ENCODE measurements at places on chromosomes 7 and 10. TPM values are rescaled to one million over a fixed set of nuclear protein-coding genes. Genes with fewer than 3 reads are reported as not detected.

DNA sequence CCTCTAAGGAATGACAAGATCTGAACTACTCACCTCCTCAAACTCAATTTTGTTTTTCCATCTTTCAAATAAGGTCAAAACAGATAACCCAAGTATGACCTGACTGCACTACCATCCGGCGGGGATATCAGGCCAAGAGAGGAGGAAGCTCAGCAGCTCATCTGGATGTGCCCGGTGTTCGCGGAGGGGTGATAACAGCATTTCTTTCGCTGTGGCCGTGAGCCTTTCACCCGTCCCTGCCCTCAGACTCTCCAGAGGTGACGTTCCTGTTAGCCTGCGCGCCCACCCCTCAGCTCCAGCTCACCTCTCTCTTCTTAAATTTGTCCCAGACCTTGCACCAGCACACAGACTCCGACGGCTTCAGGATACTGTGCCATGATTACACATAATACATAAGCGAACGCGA lies 526 bp downstream of the ZNF248 start:
- peak; percentile 46 for DNase-seq

DNA sequence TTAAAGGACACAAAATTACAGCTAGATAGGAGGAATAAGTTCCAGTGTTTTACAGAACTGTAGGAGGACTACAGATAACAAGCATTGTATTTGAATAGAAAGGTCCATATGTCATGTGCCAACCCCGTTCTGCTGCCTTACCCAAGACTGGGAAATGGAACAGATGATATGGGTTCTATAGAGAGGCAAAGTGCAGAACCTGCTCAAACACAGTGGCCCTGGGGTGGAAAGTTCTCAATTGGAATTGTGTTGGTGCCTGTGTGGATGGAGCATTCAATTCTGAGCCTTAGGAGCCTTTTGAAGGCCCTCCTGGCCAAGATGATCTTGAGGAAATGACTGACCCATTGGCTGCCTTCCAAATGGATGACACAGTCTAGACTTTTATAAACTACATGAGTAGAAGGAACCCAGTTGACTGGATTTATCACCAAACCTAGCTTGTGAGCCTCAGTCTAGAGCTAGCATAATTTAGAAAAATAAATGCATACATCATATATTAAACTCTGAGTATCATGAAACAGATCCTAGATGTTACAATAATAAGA lies 4.1 kb upstream of the PRSS1 start:
- DNase-seq, result peak; percentile 14

DNA sequence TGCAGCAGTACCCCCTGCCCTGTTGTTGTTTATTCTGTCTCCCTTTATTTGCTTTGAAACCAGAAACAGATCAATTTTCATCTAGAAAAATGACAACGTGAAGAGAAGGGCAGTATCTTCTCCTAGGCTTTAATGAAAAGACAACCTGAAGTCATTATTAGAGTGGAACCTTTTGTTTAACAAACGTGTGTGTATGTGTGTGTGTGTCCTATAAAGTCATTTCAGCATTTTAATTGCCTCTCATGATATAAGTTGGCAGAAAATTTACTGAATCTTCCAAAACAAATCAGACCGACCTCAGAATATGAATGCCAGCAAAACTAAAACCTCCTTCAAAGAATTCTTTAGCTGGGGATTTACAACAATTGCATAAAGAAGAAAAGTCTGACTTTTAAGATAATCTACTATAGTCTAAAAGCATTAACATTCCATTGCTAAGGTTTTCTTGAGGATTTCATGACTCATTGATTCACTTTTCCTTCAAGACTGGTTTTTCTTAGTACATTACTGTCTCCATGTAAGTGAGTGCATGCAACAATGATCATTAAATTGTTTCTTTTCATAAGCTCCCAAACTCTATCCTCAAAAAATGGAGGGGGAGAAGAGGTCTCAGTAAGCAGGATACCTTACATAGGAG lies 3.2 kb downstream of the GLI3 start:
- no peak for DNase-seq

DNA sequence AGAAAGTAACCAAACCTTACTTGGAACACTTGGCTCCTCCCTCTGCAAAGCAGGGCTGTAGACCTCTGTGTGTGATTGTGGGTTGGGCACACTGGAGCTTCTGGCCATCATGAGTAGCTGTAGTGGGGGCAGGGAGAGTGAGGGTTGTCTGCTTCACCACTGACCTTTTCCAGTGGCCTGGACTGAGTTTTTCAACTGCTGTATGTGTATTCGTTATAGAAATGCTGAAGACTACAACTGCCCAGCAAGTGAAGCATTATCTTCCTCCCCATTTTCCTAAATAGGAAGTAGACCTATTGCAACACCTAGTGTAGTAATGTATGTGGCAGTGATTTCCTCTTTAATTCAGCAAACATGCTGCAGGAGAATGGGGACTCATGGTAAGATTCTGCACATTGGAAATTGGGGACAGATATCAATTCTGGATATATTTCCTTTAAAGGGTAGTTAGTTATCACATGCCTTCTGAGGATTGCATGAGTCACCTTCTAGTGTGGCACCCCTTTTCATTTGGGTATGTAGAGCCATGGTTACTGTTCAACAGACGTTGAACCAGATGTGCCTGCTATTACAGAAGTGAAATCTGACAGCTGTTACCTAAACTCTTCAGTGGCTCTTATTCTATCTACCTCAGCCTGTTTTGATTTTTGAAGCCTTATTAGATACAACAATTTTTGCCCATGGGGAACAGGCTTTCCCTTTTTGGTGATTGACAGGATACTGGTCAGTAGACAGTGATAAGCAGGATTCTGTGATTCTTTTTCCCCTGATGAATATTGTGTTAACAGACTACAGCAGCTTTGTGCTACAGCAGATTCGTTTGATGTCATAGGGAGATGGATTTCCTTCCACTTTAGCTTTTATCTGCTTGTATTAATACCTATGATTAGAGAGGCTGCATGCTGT lies 130.9 kb downstream of the SND1 start:
- no peak for DNase-seq

DNA sequence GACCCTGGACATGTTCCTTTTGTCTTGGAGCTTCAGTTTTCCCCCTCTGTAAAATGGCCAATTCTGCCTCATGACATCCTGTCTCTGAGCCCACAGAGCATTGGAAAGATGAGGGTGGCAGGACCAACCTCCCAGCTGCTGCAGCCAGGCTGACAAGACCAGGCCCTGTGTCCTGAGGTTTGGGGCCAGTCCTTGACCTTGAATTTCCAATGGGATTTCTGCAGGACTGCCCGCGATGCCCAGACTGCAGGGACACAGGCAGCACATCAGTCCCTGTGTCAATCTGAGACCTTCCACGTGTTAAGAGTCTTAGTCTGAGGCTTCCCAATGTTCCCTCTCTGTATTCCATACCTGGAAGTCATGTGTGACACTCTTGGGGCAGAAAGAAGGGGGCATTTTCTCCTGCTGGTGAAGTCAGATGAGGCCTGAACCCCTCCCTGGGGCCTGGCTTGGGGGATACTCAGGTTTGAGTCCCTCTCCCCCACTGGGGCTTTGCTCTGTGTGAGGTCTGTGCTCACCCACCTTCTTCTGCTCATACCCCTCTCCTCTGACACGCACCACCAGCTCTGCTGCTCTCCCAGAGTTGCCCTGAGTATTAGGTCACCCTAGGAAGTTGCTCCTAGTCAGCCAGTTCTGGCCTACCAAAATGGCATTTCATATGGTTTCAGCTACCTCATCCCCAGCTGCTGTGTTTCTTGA lies 79.2 kb downstream of the ADCY1 start:
- DNase-seq, result no peak

DNA sequence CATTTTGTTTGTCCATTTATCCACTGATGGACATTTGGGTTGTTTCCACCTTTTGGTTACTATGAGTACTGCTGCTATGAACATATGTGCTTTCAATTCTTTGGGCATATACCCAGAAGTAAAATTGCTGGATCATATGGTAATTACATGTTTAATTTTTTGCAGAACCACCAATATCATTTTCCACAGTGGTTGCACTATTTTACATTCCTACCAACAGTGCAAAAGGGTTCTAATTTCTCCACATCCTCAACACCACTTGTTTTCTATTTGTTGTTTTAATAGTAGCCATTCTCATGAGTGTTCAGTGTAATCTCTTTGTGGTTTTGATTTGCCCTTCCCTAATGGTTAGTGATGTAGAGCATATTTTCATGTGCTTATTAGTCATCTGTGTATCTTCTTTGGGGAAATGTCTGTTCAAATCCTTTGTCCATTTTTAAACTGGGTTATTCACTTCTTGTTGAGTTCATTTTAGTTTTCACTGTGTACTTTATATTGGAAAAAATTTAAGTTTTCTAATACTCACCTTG lies 101.9 kb downstream of the HIBADH start:
- DNase-seq, result no peak

GRCh38 chr7:116332766-116333165 lies 122.4 kb downstream of the TES start:
- no peak for DNase-seq

DNA sequence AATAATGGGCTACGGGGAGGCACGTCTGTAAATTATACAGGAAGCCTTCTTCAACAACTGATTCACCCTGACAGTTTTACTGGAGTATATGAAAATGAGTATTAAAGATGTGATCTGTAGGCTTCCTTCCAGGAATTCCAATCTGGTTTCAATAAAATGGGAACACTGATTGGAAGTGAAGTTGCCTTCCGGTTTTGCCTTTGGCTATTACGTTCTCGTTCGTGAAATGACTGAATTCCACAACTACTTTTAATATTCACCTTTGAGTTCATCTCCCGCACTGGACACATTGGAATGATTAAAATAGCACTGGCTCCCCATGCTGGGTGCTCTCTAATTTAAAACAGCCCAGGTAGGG lies 350.1 kb upstream of the MKI67 start:
- DNase-seq, result no peak

- no peak for DNase-seq
Measured at GRCh38 chr7:88363249-88363648, 56.6 kb upstream of the STEAP4 start.

DNA sequence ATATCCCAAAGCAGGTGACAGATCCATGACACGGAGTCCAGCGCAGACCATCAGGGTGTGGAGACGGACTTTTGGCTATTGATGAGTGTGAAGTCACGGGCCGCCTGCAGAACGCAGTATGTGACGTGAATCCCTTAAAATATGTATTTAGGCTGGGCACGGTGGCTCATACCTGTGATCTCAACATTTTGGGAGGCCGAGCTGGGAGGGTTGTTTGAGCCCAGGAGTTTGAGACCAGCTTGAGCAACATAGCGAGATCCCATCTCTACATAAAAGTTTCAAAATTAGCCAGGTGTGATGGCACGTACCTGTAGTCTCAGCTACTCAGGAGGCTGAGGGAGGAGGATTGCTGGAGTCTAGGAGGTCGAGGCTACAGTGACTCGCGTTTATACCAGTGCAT lies 1.9 kb upstream of the AMZ1 start:
- no peak for DNase-seq

DNA sequence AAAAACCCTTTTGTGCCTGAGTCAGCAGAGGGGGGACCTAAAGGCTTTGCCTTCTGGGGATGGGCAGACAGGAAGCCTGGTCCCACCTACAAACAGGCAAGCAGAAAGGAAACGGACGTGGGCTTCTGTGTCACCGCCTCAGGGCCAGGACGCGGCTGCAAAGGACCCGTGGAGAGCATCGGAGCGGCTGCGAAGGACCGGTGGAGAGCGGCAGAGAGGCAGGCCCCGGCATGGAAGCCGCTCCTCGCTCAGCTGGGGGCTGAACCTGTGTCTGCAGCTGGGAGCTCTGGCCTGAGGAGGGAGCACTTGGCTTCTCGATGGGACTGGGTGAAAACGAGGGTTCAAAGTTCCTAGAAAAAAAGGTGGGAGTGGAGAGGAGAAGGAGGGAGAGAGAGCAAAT lies 125.4 kb upstream of the PPP2R2D start:
- DNase-seq, result no peak

- no peak for DNase-seq
Measured at GRCh38 chr10:30709229-30709628, 79.7 kb upstream of the LYZL2 start.

- no peak for DNase-seq
Measured at GRCh38 chr10:128058750-128059134, 67.5 kb downstream of the MKI67 start.

- no peak for DNase-seq
Measured at GRCh38 chr10:99788598-99789256, 6.3 kb downstream of the ABCC2 start.

DNA sequence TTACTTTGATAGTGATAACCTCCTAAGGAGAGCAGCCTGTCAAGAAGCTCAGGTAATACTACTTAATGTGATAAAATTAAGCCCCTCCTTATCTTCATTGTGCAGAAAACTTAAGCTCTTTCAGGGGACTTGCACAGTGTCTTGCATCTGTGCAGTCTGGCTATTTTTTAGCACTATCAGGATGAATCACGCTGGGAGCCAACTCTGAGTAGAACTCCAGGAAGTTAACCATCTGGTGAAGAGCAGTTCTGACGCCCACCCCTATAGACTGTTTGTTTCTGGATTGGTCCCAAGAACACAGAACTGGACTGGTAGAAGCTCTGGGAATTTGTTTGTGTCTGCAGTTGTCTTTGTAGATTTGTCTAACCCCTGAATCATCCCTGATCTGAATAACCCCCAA lies 41.9 kb downstream of the AGK start:
- DNase-seq, result peak; percentile 75

- DNase-seq, result no peak
Measured at GRCh38 chr10:85446827-85447226, 919.8 kb downstream of the GRID1 start.

DNA sequence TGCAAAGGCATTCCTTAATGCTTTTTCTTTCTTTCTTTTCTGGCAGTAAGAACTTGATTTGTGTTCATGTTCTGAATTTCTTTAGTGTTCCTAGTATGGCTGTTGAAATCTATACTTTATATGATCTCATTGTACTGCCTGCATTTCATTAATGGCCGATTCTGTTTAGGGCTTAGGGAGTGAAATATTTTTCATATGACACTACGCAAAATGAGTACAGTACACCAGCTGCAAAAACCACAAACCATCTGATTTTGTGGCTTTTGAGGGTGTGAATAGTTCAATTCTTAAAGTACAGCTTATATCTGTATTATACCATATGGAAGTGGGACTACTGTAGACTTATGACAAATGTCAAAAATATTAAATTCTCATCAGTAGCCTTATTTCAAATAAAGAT lies 69.1 kb upstream of the FOXP2 start:
- DNase-seq, result no peak

- DNase-seq, result no peak
Measured at GRCh38 chr10:113350311-113351040, 202.4 kb upstream of the HABP2 start.

DNA sequence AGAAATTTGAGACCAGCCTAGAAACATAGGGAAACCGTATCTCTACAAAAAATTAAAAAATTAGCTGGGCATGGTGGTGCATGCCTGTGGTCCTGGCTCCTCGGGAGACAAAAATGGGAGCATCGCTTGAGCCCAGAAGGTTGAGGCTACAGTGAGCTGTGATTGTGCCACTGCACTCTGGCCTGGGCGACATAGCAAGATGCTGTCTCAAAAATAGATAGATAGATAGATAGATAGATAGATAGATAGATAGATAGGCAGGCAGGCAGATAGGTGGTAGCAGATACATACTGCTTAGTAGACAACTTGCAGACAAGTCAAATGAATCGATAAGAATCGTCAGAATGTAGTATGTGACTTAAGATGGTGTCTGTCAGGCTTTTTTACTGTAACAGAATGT lies 106.9 kb downstream of the SND1 start:
- no peak for DNase-seq

Gene C10orf62
- not detected for polyA plus RNA-seq

Gene GARIN1A
- 0.41 TPM for polyA plus RNA-seq

Gene CD36
- 0.80 TPM for polyA plus RNA-seq

Gene PDE6C
- polyA plus RNA-seq, result not detected

Gene WAC
- polyA plus RNA-seq, result 56.8 TPM

Gene TRA2A
- 89.0 TPM for polyA plus RNA-seq

Gene GBX1
- not detected for polyA plus RNA-seq

Data from K562 (cell line).